Muscle of arm (tissue), 14 donors: ENCODE measurements at places on chromosomes 2 and 18.

- DNase-seq: no peak
Measured at GRCh38 chr2:42961961-42962360, 169.6 kb upstream of the HAAO start.

- DNase-seq: no peak
Measured at GRCh38 chr18:48831113-48831759, 119.5 kb downstream of the SMAD7 start.

- no peak for DNase-seq
Measured at GRCh38 chr2:40260437-40260836, 191.5 kb downstream of the SLC8A1 start.

GRCh38 chr18:46297621-46298020 lies 193.4 kb downstream of the HAUS1 start:
- DNase-seq: no peak

DNA sequence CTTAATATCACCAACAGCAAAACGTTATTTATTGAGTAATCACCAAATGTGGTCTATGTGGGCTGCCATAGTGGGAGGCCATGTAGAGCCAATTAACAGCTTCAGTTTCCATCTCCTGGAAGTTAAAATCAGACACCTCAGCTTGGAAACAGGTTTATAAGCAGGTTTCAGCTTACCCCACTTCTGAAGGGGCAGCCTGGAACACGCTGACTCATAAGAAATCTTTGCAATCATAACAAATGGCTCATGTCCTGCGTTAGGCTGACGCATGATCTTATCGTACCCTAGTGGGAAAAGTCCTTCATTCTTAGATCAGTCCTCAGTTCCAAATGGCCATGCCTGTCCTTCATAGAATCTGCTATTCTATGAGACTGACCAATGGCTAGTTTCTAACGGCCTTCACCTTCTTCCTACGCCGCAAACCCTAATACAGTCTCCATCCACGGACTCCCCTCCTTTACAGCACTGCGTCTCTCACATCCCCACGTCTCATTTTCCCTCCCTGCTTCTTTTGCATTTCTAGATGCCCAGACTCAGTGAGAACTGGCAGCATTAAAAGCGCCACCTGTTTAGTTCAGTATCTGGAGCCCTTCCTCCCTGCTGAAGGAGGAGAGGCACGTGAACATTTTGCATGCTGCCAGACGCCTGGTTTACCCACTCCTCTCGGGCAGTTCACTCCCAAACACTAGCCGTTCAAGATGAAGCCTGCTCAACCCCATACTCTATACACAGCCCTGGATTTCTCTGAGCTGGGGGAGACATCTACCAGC lies 24.2 kb upstream of the BZW1 start:
- no peak for DNase-seq

DNA sequence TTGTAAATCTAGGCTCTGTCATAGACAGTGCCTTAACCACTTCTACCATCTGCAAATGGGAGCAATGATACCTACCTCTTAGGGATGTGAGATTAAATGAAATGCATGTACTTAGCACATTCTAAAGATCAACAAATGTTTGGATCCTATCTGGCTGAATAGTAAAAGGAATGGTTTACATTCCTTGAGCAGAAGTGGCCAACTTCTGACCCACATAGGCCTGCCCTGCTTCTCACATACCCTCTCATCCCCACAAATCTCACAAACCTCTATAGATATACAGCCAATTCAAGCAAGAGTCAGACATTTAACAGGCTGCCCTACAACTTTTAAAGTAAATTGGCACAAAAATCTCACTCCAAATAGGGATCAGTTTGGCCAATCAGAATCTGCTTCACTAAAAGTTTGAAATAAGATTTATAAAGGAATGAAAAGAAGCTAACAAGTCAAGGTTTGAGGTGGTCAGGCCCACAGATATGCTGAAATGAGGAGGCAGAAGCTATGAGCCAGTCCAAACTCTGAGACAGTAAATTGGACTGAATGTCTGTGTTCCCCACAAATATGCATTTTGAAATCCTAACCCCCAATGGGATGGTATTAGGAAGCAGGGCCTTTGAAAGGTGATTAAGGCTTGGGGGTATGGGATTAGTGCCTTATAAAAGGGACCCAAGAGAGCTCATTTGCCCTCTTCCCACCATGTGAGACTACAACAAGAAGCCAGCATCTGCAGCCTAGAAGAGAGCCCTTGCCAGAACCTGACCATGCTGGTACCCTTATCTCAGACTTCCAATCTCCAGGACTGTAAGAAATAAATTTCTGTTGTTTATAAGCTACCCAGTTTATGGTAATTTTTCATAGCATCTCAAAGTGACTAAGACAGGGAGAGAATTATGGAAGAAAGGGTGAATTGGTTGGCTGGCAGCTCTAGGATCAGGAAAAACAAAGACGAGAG lies 227.8 kb upstream of the RBMS1 start:
- no peak for DNase-seq

DNA sequence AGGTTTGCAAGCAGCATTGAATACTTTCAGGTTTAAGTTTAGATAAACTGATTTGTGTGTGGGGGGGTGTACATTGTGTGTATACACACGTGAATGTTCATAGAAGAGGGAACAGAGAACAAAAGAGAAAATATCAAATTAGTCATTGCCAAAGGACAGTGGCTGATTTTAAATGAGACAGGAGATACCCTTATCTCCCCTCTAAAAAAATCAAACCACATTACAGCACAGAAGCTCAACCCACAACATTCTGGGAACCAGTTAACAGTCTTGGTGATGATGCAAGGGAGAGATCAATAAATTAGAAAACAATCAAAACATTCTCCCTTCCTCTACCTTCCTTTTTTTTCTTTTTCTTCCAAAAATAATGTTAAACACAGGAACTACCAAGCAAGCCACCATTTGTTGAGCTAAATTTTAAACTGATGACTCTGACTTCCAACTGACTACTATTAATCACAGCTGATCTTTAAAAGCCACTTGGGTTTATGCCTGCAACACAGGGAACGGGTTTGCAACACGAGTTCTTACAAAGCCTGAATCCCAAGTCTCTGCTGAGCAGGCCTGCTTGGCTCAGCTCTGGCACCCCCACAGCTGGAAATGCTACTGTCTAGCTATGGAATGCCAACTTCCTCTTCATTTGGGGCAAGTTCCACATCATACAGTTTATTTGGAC lies 119.2 kb upstream of the ACVR1C start:
- DNase-seq: peak; percentile 11

DNA sequence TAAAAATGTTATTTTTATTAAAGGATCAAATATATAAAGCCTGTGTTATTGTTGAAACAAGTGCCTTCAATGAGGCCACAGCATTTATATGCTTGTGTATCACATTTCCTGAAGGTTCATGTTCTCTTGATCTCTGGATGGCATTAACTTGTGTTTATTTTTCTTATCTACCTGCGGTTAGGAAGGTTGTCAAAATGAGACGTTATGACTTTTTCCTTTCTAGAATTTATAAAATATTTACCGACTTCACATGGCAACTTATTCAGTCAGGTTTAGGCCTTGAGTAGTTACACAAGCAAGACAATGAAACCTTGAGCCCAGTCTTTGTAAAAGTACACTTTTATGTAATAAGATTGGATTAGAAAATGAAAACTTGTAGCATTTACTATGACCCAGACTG lies 196.4 kb upstream of the ACVR2A start:
- DNase-seq: no peak

- DNase-seq: no peak
Measured at GRCh38 chr2:128797533-128797932, 478.9 kb upstream of the HS6ST1 start.

DNA sequence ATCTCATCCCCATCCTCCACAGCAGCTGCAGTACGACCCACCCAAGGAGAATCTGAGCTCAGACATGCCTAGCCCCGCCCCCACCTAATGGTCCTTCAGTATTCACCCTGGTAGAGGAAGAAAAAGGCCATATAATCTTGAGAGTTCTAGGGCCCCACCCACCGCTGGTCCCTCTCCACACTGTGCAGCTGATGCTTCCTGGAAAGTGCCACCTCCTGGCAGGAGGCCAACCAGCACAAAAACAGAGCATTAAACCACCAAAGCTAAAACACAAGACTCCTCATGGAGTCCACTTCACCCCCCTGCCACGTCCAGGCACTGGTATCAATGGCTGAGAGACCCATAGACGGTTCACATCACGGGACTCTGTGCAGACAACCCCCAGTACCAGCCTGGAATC lies 40.7 kb downstream of the MC4R start:
- DNase-seq: no peak

DNA sequence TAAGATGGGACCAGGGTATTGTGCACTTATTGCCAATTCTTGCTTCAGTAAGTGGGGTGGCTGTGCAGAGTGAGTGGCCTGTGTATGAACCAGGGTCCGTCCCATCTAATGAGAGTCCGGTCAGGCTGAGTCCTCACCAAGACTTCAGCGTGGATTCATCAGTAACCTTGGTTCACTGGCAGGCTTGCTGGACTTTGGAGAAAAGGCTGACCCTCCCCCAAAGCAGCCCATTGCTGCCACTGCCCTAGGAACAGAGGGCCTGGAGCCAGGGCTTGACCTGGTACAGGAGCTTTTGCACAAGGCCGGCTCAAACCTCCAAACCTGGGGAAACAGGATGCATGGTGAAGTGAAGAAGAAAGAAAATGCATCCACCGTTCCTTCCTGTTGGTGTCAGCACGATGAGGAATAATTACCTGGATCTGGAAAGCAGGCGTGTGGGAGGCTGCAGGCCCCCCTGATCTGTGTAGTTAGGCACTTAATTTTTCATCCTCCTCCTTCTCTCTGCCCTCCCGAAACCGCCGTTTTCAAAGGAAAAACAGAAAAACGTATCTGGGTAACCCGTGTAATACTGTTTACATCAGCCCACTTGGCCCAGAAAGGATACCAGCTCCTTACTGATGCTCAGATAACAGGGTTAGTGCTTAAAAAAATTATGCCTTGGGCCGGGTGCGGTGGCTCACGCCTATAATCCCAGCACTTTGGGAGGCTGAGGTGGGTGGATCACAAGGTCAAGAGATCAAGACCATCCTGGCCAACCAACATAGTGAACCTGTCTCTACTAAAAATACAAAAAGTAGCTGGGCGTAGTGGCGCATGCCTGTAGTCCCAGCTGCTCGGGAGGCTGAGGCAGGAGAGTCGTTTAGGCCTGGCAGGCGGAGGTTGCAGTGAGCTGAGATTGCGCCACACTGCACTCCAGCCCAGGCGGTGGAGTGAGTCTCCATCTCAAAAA lies 147.7 kb downstream of the TGIF1 start:
- no peak for DNase-seq
